Epithelial cell of proximal tubule (primary cell): ENCODE measurements at places on chromosomes 7 and 10. TPM values are rescaled to one million over a fixed set of nuclear protein-coding genes. Genes with fewer than 3 reads are reported as not detected.

TBATA gene
- not detected in 2 replicates for total RNA-seq

DNA sequence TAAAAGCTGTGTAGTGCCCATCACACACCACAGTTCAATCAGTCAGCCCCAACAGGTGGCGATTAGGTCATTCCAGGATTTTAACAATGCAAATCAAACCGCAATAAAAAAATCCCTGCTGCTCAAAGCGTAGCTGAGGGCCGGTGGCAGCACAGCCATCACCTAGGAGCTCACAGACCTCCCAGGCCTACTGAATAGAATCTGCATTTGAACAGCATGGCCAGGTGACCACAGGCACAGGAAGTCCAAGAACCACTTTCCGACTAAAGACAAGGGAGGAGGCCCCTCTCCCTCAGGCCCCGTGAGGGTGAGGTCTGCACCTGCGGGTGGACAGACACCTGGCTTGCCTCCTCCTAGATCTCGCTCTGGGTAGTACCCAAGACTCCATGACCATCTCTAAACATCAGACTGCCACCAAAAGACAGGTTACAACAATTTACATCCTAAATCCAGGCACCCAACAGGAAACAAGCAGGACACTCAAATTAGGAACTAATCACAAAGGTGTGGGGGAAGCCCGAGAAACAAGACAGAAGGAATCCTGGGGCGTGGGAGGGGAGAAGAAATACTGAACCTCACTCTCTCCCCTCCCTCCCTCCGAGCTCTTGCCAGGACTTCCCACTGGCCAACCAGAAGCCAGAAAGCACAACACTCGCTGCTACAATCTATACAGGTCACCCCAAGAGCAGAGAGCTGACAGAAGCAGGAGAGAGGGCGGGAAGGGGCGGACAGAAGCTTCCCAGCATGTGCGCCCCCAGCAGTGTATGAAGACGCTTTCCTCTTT is 19.2 kb downstream of the GNA12 start:
- no peak for DNase-seq

UCN3 gene
- total RNA-seq: not detected in 2 replicates

DNA sequence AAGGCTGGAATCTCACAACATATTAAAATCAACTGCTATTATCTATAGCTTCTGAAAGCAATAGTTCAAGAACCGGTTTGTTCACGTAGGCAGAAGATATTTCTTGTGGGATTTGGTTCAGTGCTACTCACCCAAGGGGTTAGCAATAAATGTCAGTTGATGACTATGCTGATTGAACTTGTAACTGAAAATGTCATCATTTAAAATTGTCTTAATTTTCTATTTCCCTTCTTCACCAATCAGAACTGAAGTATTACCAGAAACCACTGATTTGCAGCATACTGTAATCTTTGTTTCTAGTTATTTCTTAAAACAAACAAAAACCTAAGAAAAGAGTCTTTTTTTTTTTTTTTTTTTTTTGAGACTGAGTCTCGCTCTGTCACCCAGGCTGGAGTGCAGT is 46.1 kb downstream of the CPEB3 start:
- DNase-seq: no peak

AGAP3 gene
- total RNA-seq: 54.1 and 60.1 TPM in 2 replicates

DNA sequence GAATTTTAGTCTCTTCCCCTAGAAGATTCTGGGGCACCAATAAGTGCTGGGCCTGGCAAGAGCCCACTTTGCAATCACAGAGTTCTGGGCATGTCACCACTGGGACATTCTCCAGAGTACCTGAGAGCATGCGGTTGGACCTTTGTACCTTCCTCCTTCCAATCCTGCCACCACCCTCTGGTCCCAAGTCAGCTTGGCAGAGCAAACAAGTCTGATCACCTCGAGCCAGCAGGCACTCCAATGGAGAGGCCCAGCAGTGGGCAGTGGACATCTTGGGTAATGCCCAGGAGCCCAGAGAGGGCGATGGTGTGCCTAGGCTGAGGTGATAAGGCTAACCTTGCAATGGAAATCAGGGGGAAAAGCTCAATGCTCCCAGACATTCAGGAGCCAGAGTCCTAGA is 43.4 kb downstream of the SH3PXD2A start:
- no peak for DNase-seq
